ENCODE measurements at places on chromosomes 2 and 18. TPM values are rescaled to one million over a fixed set of nuclear protein-coding genes. Genes with fewer than 3 reads are reported as not detected.
A peak's percentile ranks its signal among the peaks of the same experiment; 100 is the strongest.

DNA sequence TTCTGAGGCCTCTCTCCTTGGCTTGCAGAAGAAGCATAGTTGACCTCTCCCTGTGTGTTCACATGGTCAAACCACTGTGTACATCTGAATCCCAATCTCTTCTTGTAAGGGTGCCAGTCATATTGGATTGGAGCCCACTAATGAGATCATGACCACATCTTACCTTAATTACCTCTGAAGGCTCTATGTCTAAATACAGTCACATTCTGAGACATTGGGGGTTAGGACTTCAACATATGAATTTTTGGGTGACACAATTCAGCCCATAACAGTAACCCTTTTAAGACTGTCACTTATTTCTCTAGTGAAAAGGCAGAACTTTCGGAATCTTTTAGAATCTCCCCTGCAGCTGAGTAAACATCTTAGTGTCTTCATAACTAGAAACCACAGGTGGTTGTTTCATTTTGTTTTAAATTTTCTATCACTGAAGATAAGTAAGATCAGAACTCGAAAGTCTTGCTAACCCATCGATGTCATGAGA is 33.3 kb downstream of the BMP10 start:
- ATAC-seq = peak; percentile 93

SCLY gene
- 56.2 TPM for total RNA-seq

MERTK gene
- total RNA-seq = 0.43 TPM

DNA sequence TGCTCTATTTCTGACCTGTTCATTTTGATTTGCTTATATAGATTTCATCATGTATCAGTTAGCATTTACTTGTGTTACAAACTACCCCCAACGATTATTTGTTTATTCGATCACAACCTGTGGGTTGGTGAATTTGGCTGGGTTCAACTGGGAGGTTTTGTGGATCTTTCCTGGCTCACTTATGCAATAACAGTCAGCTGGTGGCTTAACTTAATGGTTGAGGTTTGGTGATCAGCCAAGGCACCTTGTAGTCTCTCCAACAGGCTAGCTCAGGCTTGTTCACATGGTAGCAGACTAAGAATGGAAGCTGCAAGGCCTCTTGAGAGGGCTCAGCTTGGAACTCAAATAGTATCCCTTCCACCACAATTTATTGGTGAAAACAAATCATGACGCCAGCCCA is 5.4 kb upstream of the PUM2 start:
- ATAC-seq = no peak

DNA sequence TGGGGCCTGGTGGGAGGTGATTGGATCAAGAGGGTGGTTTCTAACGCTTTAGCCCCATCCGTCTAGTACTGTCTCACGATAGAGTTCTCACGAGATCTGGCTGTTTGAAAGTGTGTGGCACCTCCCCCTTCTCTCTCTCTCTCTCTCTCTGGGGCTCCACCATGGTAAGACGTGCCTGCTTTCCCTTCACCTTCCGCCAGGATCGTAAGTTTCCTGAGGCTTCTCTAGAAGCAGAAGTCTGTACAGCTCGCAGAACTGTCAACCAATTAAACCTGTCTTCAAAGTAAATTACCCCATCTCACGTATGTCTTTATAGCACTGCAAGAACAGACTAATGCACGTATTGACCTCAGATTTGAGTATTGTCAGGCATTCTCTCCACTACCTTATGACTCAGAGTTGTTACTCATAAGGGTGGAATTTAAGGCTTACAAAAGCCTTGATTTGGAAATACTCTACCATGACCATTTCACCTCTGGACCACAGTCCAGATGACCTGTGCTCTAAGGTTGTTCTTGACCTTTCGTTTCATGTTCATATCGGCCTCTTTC is 99.5 kb upstream of the AGAP1 start:
- ATAC-seq = no peak

Data from activated T-helper 17 cell treated with anti-CD3 and anti-CD28 coated beads, Interleukin-2, amount 50 U/mL, for 72 hours (primary cell).